ENCODE measurements at places on chromosomes 6 and 20.

- DNase-seq, result no peak
Measured at GRCh38 chr20:59581993-59582679, 22.2 kb upstream of the PHACTR3 start.

DNA sequence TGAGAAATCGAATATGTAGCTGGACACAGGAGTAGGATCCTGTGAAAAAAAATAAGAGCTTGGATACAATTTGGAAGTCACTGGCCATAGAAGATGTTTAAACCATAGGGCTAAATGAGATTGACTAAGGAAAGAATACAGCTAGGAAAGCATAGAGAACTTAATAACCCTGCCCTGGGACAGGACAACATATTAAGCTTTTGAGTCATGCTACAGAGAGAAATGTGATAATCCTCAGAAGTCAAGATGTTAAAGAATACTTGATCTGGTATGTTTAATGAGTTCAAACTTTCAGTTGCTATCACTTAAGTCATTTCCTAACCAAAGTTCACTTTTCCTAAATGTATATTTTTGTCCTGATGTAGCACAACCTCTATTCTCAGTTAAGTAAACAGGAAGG, 154.6 kb upstream of the TSHZ2 start:
- DNase-seq, result no peak

DNA sequence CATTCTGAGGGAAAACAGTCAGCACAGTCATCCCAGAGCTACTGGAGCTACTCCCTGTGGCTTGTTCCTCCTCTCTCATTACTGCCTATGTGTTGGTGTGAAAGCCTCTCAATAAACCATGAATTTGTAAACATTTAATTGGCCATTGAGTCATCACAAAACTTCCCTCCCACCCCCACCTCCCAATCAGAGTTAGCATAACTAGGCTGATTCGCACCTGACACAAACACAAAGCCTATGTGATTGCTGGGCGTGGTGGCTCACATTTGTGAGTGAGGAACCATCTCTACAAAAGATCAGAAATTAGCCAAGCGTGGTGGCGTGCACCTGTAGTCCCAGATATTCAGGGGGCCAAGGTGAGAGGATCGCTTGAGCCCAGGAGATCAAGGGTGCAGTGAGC, 17.1 kb upstream of the SNTA1 start:
- DNase-seq, result no peak

DNA sequence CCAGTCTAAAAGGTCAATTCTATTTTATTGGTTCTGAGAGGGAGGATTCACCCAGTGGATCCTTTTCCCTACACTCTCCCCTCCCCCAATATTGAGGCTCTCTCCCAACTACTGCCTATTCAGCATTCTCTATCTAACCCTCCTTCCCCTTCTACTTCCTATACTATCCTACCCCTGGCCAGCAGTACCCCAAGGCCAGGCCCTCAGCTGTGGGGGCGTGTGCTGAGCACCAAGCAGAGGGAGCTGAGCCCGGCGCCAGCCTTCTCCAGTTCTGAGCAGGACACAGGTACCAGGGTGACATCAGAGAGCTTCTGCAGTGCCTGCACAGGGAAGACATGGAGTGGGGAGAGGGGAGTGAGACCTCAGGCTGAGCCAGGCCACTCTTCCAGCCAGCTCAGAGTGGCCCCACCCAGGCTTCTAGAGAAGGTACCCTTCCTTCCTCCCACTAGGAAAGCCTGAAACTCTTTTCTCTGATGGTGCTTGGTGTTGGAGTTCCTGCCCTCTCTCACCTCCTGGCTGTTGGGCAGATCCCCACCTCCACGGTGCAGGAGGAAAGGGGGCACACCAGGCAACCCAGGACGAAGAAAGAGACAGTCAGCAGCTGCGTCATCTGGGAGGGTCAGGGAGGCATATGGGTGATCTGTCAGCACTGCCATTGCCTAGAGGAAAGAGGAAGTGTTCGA, 1.9 kb downstream of the DDAH2 start:
- no peak for DNase-seq

- no peak for DNase-seq
Measured at GRCh38 chr6:797479-798077, 104.6 kb upstream of the EXOC2 start.

DNA sequence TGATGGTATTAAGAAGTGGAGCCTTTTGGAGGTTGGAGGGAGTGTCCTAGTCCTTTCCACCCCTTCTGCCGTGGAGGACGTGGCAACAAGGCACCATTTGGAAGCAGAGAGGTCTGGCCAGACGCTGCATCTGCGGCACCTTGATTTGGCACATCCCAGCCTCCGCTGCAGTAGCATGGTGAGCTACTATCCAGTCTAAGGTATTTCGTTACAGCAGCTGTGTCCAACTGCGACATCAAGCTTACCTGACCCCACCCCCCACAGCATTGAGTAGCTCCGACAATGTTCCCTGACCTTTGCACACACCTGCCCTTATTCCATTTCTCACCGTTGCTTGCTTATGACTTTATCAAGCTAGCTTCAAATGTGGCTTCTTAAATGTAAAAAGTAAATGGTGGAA, 29.8 kb upstream of the SYNJ2 start:
- no peak for DNase-seq

- DNase-seq, result no peak
Measured at GRCh38 chr20:34083137-34083536, 28.9 kb downstream of the EIF2S2 start.

DNA sequence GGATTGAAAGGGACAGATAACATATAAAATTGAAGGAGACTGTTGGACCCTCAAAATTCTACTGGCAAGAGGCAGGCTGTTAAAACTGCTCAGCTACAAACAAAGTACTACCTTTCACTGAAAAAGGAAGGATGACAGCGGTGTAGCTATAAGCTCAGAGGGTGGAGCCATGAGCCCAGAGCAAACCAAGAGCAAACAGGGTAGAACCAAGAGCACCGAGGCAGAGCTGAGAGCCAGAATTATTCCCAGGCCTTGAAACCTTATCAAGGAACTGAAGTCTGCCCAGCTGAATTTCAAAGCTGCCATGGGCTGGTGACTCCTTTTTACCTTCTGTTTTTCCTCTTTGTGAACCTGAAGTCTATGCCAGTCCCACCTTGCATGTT, 74.7 kb upstream of the SLC4A11 start:
- peak; percentile 12 for DNase-seq

DNA sequence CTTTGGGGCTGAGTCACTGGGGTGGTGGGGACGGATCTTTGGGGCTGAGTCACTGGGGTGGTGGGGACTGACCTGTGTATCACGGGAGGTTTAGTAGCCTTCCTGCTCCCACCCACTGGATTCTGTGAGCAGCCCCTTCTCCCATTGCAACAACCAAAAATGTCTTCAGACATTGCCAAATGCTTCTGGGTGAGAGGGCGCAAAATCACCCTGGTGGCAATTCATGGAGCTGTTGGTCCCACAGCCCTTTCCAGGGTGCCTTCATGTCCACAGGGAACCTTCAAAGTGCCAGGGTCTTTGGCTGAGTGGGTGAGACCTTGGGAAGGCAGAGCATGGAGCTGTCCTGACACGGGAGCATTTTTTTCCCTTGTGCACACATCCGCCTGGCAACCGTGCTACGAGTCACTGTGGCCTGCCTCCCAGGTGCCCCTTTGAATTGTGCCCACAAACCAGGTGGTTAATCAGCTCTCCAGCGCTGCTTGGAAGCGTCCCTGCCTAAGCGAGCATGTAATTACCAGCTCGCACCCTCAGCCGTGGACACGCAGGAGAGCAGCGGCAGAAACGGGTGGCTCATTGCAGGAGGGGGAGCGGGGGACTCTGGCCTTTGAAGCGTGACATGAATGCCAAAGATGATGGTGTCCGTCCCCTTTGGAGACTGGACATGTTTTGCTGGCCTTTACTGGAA, 27.4 kb upstream of the APCDD1L start:
- no peak for DNase-seq

DNA sequence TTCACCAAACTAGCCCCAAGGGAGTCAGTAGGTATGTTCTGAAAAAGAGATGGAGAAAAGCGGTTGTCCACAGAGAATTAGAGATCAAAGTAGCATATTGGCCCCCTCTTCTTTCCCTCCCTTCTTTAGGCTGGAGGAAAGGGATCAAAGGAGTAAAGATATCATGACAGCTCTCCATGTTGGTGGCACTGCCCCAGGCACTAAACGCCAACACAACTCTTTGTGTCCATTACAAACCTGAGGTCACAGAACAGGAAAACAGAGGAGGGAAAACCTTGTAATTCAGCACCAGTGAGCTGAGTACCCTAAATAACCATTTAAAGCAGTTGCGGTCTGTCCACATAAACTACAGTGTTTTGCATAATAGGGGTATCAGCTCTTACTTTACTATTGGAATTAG, 113.0 kb upstream of the TFAP2D start:
- DNase-seq, result no peak

DNA sequence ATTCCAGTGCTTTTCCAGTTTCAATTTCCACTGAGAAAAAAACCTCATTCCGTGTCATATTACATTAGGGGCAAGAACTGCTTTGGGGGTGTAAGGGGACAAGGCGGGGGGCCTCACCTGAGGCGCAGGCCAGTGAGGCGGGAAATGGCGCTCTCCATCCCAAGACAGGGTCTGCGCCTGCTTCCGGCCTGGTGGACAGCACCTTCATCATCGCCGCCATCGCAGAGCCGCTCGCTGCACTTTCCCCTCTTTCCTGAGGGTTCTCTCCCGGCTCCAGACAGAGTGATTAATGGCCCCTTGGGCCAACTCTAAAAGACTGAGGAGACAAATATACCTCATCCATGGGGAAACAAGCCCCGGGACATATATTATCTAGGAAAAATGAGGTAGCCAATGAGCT, 270.0 kb upstream of the SOX4 start:
- no peak for DNase-seq

DNA sequence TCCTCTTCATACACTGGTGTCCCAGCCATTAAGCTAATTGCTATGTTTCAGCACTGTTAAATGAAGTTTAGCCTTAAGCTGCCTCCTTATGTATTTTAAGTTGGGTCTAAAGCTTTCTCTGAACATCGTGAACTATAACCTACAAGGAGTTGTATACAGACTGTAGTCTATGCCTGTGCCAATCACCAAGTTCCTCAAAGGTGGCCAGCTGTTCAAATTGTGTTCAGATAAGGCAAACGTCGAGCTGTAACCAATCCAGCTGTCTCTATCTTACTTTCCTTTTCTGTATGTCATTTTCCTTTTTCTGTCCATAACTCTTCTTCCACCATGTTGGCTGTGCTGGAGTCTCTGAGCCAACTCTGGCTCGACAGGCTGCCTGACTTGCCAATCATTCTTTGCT, 199.6 kb downstream of the OGFRL1 start:
- DNase-seq, result no peak

- no peak for DNase-seq
Measured at GRCh38 chr6:108383981-108384380, 89.1 kb downstream of the AFG1L start.

GRCh38 chr6:117540670-117541069, 58.2 kb downstream of the DCBLD1 start:
- no peak for DNase-seq

DNA sequence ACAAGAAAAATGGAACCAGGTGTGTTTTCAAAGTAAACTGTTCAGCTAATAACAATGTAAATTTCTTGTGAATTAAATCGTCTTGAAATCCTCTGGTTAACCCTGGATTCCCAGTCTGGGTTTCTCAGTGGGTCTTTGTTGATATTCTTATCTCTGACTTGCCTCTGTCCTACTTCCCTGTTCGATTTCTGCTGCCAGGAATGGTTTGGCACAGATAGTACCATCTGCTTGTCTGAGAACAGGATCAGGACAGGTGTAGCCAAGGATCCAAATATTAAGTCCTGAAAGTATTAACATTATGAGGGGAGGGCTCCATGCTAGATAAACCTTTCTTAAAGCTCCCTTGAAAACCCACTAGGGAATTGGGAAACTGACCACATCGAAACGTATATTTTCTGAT, 30.1 kb downstream of the ARFGEF2 start:
- no peak for DNase-seq

DNA sequence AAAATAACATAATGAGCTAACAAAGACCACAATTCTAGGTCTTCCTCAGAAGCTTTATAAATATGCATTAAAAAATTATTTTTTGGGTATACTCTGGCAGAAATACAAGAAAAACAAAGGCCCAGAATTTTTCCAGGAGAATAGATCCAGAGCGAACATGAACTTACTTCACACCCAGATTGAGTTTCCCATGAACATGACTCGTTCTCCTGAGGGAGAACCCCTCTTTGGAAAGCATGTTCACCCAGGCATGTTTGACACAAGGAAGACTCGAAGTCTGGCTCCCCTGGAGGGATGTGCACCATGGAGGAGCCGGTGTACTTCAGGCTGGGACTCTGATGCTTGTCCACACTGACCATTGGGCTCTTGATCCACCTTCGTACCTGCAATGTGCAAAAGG, 56.1 kb downstream of the SGK1 start:
- no peak for DNase-seq

- no peak for DNase-seq
Measured at GRCh38 chr6:28638787-28639430, 113.2 kb downstream of the GPX5 start.

GRCh38 chr20:24318569-24319352, 150.7 kb upstream of the SYNDIG1 start:
- DNase-seq, result no peak

DNA sequence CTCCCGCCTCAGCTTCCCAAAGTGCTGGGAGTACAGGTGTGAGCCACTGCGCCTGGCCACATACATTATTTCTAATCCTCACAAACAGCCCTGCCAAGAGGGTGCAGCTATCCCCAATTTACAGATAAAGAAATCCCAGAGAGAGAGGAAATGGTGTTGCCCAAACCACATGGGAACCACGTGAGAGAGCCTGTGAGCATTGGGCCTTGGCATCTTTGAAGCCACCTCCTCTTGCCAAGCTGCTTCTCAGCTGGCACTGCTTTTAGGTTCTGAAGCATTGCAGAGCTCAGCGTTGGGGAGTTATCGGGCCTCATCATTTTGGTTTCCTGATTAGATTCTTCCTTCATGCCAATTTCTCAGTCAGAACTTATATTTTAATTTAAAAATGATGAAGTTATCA, 80.3 kb downstream of the CTNNBL1 start:
- no peak for DNase-seq

- no peak for DNase-seq
Measured at GRCh38 chr6:118528129-118528528, 20.0 kb upstream of the PLN start.

GRCh38 chr6:36387440-36388303, at the start of gene ETV7:
TSS of gene ETV7 (minus strand) at chr6:36387669. CDS start at chr6:36387541, 128 bp downstream.
- no peak for DNase-seq

- DNase-seq, result no peak
Measured at GRCh38 chr20:50630578-50631263, 60.6 kb downstream of the RIPOR3 start.

GRCh38 chr6:63527658-63528514, 44.4 kb upstream of the LOC128125822 start:
- no peak for DNase-seq

GRCh38 chr20:49290608-49291191, 12.8 kb upstream of the ZNFX1 start:
- no peak for DNase-seq

DNA sequence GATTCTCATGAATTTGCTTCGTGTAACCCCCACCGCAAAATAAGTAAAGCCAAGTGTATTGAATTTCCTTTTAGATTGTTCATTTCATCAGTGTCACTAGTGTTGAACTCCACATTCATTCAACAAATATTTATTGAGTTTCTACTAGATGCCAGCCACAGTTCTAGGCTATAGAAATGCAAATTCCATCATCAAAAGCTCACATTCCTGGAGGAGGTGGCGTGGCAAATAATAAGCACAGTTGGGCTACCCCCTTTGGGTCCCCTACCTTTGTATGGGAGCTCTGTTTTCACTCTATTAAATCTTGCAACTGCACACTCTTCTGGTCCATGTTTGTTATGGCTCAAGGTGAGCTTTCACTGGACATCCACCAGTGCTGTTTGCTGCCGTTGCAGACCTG, 12.7 kb upstream of the ME1 start:
- no peak for DNase-seq

Measured in HL-60 (cell line).